ENCODE measurements at places on chromosomes 12 and 14.
A peak's percentile ranks its signal among the peaks of the same experiment; 100 is the strongest.

- DNase-seq, result no peak
Observed at GRCh38 chr12:113244047-113244460, 22.8 kb downstream of the TPCN1 start.

GRCh38 chr14:39474416-39474911 lies 42.2 kb upstream of the FBXO33 start:
- peak; percentile 15 for DNase-seq

GRCh38 chr14:69246331-69246730 lies 13.6 kb upstream of the GALNT16 start:
- no peak for DNase-seq

DNA sequence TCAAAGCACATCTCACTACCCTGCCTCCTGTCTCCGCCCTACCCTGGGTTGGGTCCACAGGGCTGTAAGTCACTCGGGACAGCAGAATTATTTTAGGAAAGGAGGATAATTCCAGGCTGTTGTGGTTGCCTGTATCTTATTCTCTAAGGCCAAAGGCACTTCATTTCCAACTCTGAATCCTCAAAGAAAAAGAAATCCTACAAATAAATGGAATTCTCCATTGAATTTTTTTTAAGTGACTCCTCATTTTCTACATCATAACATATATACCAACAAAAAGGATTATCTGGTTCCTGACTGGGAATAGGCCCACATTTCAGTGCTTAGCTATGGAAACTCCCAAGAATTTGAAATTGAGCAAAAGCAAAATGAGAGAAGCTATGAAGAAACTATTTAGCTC lies 186.4 kb downstream of the ITPR2 start:
- no peak for DNase-seq

GRCh38 chr12:86249851-86250250 lies 6.3 kb downstream of the MGAT4C start:
- no peak for DNase-seq

DNA sequence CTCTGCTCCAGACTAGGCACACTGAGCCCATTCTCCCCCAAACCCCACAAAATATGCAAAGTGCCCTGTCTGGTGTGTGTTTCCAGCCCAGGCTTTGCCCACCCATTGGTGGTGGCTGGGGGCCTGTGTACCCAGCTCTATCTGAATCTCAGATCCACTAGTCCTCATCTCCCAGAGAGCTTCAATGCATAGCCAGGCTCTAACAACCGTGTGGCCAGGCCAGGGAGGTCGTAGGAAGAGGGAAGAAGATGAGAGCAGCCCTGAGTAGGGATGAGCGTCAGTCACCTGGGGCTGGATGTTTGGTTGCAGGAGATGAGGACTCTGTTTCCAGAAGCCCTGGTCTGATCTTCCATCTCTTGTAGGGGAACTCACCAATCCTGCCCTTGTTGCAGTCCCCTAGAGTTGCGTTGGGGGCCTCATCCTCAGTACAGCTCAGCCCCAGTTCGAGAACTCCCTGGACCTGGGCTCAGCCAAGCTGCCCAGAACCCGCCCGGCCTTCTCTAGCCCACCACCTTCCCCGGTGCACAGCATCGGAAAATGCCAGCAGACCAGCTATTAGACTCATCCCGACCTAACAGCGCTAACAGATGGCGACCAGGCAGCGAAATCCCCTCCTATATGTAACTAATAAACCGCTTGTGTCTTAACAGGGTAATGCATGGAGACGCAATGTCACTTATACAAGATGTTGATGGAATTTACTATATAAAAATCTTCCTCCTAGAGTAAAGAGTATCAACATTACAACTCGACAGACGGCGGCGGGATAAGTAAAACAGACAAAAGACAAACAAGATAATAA lies 3.2 kb upstream of the LHX5 start:
- no peak for DNase-seq

DNA sequence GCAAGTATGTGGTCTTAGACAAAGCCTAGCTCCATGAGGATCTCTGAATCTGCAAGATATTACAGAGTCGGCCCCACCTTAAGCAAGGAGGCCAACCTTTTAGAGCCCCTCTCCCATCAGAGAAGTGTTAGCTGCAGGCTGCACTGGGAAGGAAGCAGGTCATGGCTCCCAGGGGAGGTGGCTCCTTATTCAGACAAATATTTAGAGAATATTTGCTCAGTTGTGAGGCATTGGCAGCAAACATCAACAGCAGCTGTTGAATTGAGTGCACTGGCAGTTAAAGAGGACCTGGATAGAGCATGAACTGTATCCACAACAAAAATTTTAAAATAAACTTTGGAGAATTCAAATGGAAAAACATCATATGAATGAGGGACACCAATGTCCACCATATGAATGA lies 44.7 kb downstream of the FSCB start:
- DNase-seq, result no peak

- DNase-seq, result no peak
Observed at GRCh38 chr12:115407723-115408122, 723.7 kb upstream of the TBX3 start.

DNA sequence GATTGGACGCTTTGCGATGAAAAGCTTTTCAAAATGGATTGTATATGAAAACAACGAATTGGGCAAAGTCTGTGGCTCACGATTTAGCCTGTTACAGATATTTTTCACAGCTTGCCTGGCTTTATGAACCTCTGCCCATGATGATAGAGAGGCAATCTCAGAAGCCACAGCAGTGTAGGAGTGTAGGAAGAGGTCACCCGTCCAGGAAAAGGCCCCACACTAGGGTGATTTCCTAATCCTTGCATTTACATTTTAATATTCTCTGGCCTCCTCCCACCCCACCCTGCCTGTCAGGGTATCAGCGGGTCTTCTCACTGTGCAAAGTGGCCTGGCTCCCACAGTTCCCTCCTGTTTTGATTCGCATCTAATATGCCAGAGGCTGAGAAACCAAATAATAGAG lies 81.8 kb upstream of the FOXN3 start:
- DNase-seq, result no peak

DNA sequence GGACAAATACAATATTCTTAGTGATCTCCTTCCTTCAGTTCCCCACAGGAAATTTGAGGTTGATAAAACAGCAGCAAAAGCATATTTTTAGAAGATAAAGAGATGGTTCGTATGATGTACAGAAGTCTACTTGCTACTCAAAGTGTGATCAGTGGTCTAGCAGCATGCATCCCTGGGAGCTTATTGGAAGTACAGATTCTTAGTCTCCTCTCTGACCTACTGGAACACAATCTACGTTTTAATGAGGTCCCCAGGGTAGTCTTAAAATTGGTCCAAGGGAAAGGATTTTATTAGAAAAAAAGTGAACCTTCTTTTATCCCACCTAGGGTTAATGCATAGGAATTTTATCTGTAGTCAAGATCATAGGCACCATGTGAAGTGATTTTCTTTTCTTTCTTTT lies 703.4 kb downstream of the NRXN3 start:
- DNase-seq, result no peak

- no peak for DNase-seq
Observed at GRCh38 chr12:11641522-11641921, 8.0 kb upstream of the ETV6 start.

- no peak for DNase-seq
Observed at GRCh38 chr14:39939023-39939422, 506.8 kb upstream of the FBXO33 start.

- DNase-seq, result no peak
Observed at GRCh38 chr14:100359881-100360280, 36.7 kb downstream of the SLC25A47 start.

GRCh38 chr12:12899530-12900380 lies 8.4 kb downstream of the GPRC5A start:
- DNase-seq, result peak; percentile 86
